ENCODE measurements at places on chromosomes 16 and 17. TPM values are rescaled to one million over a fixed set of nuclear protein-coding genes. Genes with fewer than 3 reads are reported as not detected.

TNFAIP1 gene
- total RNA-seq = 35.8 TPM

ATP2A1 gene
- 2.9 TPM for total RNA-seq

PRMT7 gene
- total RNA-seq = 77.9 TPM

CSF3 gene
- not detected for total RNA-seq

CDH16 gene
- total RNA-seq = not detected

MYOCD gene
- 13.0 TPM for total RNA-seq

DNA sequence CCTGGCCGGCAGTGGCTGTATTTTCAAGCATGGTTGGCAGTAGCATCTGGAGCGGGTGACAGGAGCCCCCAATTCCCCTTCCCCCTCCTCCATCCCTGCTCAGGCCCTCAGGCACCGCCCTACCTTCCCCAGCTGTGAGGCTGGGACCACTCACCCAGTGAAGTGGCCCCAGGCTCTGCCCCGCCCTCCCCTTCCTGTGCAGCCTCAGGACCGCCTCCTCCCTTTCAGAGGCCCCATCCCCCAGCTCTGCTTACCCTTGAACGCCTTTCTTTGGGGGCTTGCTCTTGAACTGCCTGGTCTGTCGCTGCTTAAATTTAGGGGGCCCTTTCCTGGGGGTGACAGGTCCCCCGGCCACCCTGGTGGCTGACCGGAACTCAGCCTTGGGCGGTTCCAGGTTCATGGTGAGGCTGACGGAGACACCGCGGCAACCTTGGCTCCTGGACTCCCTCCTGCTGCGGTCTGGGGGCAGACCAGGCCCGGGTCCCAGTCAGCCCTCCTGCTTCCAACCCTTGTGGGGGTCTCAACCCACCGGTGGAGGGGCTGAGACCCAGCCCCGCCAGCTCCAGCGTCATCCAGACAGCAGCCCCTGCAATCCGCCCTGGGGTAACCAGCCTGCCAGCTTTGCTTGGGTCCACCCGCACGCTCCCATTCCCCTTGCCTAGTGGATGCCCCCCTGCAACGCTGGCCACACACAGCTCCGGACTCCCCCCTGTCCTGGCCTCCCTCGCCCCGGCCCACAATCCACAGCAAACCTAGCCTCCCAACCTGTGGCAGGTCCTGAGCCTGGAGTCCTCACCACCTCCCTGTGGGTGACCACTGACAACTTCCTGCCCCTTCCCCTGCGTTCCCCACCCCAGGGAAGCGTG is 3.2 kb downstream of the PDE6G start:
- no peaks in the 10 kb centered on the region for H3K36me3 ChIP-seq
- H3K4me1 ChIP-seq = peaks cover 12% of the 10 kb centered on the region
- H3K27ac ChIP-seq = peak overlapping the region; percentile 59
- peak overlapping the region; percentile 28 for H3K4me3 ChIP-seq
- no peaks in the 10 kb centered on the region for H3K27me3 ChIP-seq
- DNase-seq = no peak

DNA sequence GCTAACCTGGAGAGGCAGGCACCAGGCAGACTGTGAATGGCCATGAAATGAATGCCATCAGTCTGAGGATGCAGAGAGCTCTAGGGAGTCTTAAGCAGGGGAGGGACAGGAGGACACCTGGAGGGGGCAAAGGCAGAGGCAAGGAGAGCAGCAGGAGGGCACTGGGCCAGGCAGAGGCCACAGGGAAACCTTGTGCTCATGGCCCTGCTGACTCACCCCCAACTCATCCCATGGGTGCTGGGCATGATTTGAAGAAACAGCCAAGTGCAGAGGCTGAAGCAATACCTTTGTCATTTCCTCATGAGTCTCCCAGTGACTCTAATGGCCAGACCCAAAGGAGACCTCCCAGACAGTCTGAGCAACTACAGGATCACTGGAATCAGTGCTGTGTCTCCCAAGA is 141.4 kb downstream of the TMEM132E start:
- no peaks in the 10 kb centered on the region for H3K36me3 ChIP-seq
- peaks cover 72% of the 10 kb centered on the region for H3K27me3 ChIP-seq
- H3K27ac ChIP-seq = no peak overlapping the region
- H3K4me3 ChIP-seq = no peak overlapping the region
- no peak for DNase-seq
- no peaks in the 10 kb centered on the region for H3K4me1 ChIP-seq

GRCh38 chr17:3879186-3879585 is 13.7 kb downstream of the CAMKK1 start:
- H3K27me3 ChIP-seq = no peaks in the 10 kb centered on the region
- no peak overlapping the region for H3K4me3 ChIP-seq
- no peak for DNase-seq
- peaks cover 10% of the 10 kb centered on the region for H3K4me1 ChIP-seq
- peaks cover 8% of the 10 kb centered on the region for H3K36me3 ChIP-seq

DNA sequence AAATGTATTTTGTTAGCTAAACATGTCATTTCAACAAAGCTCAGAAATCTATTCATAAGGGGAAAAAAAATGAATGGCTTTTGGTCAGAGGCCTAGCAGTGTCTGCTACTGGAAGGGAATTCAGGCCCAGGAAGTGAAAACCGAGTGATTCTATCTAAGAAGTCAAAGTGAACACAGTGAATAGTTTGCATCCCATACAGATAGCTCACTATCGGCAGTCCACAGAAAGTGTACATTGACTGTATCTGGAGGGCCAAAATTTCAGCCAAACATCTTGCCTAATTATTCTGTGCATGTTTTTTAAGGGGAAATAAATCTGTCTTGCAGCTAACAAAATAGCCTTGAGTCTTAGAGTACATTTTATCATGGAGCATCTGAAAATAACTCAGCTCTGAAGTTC is 214.4 kb upstream of the CACNG5 start:
- H3K4me3 ChIP-seq = no peak overlapping the region
- H3K4me1 ChIP-seq = peaks cover 41% of the 10 kb centered on the region
- no peaks in the 10 kb centered on the region for H3K36me3 ChIP-seq
- H3K27ac ChIP-seq = no peak overlapping the region
- H3K27me3 ChIP-seq = no peaks in the 10 kb centered on the region

DNA sequence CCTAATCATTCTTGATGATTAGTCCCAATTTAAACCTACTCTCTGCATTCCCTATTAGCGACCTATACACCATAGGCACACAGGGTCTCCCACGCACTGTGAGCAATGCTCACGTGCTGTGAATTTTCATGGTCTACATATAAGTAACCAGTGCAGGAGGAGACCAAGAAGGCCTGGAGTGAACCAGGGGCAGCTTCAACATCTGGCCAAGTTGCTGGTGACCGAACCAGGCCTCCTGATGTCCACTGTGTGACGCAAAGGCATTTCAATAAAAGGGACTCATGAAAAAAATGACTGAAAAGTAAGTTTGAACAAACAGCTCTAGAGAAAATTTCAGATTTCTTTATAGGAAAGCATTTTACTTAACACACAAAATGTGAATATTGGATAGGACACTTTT is 107.0 kb downstream of the ZFHX3 start:
- no peak overlapping the region for H3K27ac ChIP-seq
- no peak for DNase-seq
- H3K4me3 ChIP-seq = no peak overlapping the region
- H3K4me1 ChIP-seq = peaks cover 45% of the 10 kb centered on the region

DNA sequence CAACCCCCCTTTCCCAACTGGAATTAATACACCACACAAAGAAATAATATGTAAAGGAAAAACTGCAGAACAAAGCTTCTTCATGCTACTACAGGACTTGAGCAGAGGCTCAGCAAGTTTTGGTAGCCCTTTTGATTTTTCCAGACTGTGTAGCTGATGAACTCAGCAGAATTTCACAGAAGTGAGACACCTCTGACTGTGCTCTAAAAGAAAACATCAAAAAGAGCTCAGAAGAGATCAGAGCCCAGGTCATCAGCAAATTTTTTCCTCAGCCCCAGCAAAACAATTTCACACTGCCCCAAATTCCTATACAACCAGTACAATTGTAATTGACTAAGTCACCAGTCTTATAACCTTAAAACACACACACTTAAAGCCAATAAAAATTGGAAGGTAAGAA is 38.0 kb downstream of the TTC19 start:
- no peaks in the 10 kb centered on the region for H3K27me3 ChIP-seq
- peaks cover 51% of the 10 kb centered on the region for H3K36me3 ChIP-seq
- H3K4me1 ChIP-seq = peaks cover 3% of the 10 kb centered on the region
- DNase-seq = no peak

DNA sequence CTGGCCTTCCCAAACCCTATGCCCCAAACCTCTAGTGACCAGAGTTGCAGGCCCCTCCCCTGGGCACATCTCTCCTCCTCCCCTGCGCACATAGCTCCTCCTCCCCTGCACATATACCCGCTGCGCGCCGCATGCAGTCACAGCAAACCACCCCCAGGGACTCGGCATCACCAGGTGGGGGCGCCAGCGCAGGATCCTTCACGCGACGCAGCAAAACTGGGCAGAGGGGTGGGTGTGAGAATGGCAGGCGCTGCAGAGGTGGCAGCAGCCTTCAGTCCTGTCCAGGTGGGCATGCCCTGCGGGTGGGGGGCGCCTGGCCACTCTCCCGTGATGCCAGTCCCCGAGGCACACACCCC is 5.6 kb downstream of the CORO6 start:
- H3K36me3 ChIP-seq = no peaks in the 10 kb centered on the region
- H3K27ac ChIP-seq = no peak overlapping the region
- H3K4me3 ChIP-seq = peak overlapping the region; percentile 46
- H3K4me1 ChIP-seq = peaks cover 17% of the 10 kb centered on the region

DNA sequence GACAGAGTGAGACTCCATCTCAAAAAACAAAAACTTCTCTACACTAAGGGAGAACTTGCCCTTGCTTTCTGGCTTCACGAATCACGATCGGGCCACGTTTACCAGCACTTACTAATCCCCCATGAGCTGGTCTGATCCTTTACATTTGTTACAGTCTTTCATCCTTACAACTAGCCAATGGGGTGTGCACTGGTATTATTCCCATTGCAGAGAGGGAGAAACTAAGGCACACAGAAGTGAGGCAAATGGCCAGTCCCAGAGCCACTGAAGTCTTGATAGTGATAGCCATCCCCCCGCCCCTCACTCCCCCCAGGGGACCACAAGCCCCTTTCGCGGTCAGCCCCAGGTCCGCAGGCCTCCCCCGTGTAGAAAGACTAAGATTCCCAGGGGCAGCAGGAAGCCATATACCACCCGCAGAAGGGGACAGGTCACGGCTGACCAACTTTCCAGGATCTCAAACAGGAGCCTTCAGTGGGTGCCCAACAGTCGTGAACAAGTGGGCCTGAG is 868 bp downstream of the NATD1 start:
- no peak for DNase-seq
- peak overlapping the region; percentile 71 for H3K4me3 ChIP-seq
- H3K27me3 ChIP-seq = no peaks in the 10 kb centered on the region
- H3K36me3 ChIP-seq = no peaks in the 10 kb centered on the region
- no peak overlapping the region for H3K27ac ChIP-seq
- H3K4me1 ChIP-seq = peaks cover 4% of the 10 kb centered on the region
